ENCODE measurements at places on chromosomes 16 and 17. TPM values are rescaled to one million over a fixed set of nuclear protein-coding genes. Genes with fewer than 3 reads are reported as not detected.

DNA sequence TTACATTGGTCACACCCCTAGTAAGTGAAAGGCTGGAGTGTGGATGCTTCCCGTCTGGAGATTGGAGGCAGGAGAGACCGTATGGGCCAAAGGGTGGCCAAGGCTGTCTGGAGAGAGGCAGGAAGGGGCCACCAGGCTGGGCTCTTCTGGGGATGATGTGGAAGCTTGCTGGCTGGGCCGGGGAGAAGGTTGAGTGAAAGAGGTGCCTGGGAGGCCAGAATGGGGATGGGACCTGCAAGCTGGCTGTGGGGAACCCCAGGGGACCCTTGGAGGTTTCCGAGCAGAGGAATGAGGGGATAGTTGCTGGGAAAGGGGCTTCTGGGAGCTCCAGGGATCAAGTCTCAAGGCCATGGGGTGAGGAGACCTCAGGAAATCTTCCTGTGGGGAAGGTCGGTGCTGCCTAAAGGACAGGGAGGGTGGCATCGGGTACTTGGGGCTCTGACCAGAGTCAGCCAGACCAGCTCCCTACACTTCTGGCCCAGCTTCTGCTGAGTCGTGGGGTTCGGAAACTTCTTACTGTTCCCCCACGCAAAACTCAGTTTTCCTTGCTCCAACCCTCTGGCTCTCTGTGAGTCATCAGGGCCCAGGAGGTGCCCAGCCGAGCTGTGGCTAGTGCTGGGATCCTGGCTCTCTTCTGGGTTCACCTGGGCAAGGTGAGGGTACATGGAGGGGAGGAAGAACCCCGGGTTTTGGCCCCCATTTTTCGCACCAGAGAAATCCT is 3.1 kb downstream of the MRC2 start:
- H3K4me1 ChIP-seq: peaks cover 21% of the 10 kb centered on the region
- no peak overlapping the region for H3K4me3 ChIP-seq
- no peak for DNase-seq
- peaks cover 9% of the 10 kb centered on the region for H3K27me3 ChIP-seq

DNA sequence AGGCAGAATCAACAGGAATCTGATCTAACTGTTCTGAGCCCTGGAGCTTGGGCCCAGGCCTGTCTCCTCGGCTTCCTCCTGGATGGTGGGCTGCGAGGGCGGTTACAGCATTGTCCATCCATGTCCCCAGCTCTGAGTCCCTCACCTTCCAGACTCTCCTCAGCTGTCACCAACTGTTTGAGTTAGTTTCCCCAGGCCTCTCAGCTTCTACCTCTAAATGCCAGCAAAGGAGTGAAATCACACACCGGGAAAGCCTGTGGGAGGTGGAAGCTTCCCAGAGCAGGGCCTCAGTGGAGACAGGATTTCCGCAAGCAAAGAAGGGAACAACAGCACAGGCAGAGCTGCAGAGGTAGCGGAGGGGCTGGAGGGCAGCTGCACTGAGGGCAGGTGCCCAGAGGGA is 9.4 kb upstream of the PRPSAP2 start:
- H3K4me1 ChIP-seq: no peaks in the 10 kb centered on the region
- H3K36me3 ChIP-seq: no peaks in the 10 kb centered on the region
- H3K4me3 ChIP-seq: no peak overlapping the region
- no peaks in the 10 kb centered on the region for H3K27me3 ChIP-seq
- H3K27ac ChIP-seq: no peak overlapping the region

GRCh38 chr16:4465977-4466779 is 8.2 kb downstream of the NMRAL1 start:
- no peaks in the 10 kb centered on the region for H3K27me3 ChIP-seq
- no peaks in the 10 kb centered on the region for H3K4me1 ChIP-seq
- peak; percentile 28 for DNase-seq
- H3K36me3 ChIP-seq: no peaks in the 10 kb centered on the region

GRCh38 chr16:25568991-25569390 is 122.8 kb upstream of the HS3ST4 start:
- no peaks in the 10 kb centered on the region for H3K36me3 ChIP-seq
- H3K4me1 ChIP-seq: no peaks in the 10 kb centered on the region
- DNase-seq: no peak
- no peak overlapping the region for H3K4me3 ChIP-seq
- H3K27ac ChIP-seq: no peak overlapping the region
- no peaks in the 10 kb centered on the region for H3K27me3 ChIP-seq

GRCh38 chr16:3717235-3718018 is at the start of gene TRAP1:
TSS of gene TRAP1 (minus strand) at chr16:3717524. CDS start at chr16:3717508, 16 bp downstream.
- peak within 1 kb of the TSS; percentile 86 for H3K27ac ChIP-seq
- DNase-seq: peak; percentile 91
- no peaks in the 10 kb centered on the region for H3K36me3 ChIP-seq
- peak within 1 kb of the TSS; percentile 93 for H3K4me3 ChIP-seq

DNA sequence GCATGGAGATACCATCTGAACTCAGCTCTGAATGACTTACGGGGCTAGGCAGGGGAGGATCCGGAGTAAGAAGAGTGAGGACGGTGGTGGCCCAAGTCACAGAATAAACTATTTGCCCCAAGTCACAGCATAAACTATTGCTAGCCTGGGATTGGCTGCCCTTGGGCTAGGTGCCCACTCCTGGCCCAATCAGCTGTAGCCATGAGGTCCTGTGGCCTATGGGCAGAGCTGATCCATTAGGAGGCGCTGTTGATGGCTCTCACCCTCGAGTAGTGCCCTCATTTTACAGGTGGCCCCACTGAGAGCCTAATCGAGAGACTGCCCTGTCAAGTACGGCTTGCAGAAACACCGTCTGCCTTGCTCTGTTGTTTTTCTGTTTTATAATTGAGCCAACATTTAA is 62.3 kb upstream of the ZNF423 start:
- H3K36me3 ChIP-seq: no peaks in the 10 kb centered on the region
- H3K27ac ChIP-seq: no peak overlapping the region
- H3K4me3 ChIP-seq: no peak overlapping the region
- no peaks in the 10 kb centered on the region for H3K4me1 ChIP-seq
- DNase-seq: no peak

DNA sequence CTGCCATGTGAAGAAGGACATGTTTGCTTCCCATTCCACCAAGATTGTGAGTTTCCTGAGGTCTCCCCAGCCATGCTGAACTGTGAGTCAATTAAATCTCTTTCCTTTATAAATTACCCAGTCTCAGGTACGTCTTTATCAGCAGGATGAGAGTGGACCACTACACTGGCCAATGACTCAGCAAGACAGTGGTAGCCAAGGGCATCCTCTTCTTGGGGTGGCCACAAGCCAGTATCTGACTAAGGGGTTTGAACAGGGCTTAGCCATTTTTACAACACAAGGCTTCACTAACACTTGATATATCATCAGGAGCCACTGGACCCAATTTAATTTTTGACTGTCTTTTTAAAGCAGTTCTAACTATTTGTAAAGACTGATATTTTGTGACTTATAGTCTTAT is 21.1 kb upstream of the KRT24 start:
- H3K36me3 ChIP-seq: no peaks in the 10 kb centered on the region
- DNase-seq: no peak
- H3K27ac ChIP-seq: no peak overlapping the region

DNA sequence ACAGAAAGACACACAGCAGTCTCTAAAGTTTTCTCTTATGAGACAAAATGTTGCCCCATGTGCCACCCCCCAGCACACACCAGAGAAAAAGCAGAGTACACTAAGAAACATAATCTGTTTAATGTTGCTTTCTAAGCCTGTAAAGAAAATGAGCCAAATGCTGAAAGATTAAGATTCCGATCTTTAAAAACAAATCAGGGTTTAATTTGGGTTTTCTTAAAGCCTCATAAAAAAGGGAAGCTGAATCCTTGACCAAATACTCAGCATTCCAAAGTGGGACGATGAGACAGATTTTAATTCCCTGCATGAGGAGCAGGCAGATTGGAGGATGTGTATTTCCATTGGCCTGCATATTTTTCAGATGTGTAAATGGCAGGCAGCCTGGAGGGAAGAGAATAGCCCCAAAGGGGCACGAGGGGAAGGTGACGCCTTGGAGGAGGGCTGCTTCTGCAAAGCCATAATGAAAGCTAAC is 118.4 kb downstream of the COPRS start:
- DNase-seq: no peak
- H3K36me3 ChIP-seq: no peaks in the 10 kb centered on the region
- no peaks in the 10 kb centered on the region for H3K27me3 ChIP-seq
- no peak overlapping the region for H3K27ac ChIP-seq
- no peak overlapping the region for H3K4me3 ChIP-seq

GRCh38 chr16:54409982-54410381 is 123.4 kb upstream of the IRX3 start:
- H3K4me1 ChIP-seq: peaks cover 6% of the 10 kb centered on the region
- no peaks in the 10 kb centered on the region for H3K27me3 ChIP-seq
- H3K36me3 ChIP-seq: no peaks in the 10 kb centered on the region
- H3K4me3 ChIP-seq: no peak overlapping the region
- DNase-seq: no peak

GRCh38 chr16:12231666-12232065 is 255.1 kb downstream of the SNX29 start:
- no peak overlapping the region for H3K4me3 ChIP-seq
- no peak overlapping the region for H3K27ac ChIP-seq
- no peak for DNase-seq
- no peaks in the 10 kb centered on the region for H3K27me3 ChIP-seq
- H3K4me1 ChIP-seq: no peaks in the 10 kb centered on the region
- H3K36me3 ChIP-seq: no peaks in the 10 kb centered on the region

- H3K36me3 ChIP-seq: no peaks in the 10 kb centered on the region
- no peaks in the 10 kb centered on the region for H3K4me1 ChIP-seq
- DNase-seq: no peak
- no peak overlapping the region for H3K4me3 ChIP-seq
Observed at GRCh38 chr16:66382966-66383299, 16.4 kb downstream of the CDH5 start.

The GRAP gene
- total RNA-seq: 0.33 TPM

The EPN2 gene
- 32.7 TPM for total RNA-seq

The SLC35G6 gene
- not detected for total RNA-seq

The ATP2C2 gene
- 18.1 TPM for total RNA-seq
